ENCODE measurements at places on chromosomes 2 and 18.

GRCh38 chr18:45573514-45573913 is 41.8 kb upstream of the SLC14A2 start:
- no peak for DNase-seq

DNA sequence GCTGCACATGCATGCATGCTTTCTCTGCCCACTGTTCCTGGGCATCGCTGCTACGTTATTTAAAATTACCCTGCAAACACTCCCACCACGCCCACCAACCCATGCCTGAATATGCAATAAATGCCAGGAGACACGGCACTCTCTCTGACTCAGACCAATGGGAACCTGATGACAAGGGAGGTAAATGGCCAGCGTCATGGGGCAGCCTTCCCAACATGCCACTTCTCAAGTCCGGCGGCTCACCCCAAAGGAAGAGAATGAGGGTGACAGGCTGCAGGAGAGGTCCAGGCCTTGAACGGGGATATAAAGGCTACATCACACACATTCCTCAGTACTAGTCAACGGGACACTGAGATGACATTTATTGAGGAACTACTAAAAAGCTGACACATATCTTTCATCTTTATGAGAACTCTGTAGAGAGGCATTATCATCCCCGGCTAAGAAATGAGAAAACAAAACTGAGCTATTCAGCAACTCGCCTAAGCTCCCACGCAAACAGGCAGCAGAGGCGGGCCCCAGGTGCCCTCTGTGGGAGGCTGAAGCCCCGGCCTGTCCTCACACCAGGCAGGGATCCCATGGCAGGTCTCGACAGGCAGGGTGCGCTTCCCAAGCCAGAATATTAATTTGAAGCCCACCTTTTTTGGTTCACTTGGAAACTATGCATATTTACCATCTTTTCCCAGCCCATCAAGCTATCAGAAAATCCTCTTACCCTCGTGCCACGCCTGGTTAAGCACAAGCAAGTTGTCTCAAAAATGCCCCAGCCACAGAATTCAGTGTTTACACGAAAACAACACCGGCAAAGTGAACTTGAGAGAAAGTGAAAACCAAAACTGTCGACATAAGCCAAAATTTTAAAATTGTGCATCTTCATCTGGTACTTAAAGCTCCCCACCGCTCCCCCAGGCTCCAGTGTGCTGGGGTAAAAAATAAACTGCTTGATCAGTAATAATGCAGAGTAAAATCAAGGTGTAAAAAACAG is 166.3 kb downstream of the HDAC4 start:
- peak; percentile 11 for DNase-seq

GRCh38 chr2:60517446-60517845 is 36.0 kb downstream of the BCL11A start:
- no peak for DNase-seq

- no peak for DNase-seq
Measured at GRCh38 chr2:77147153-77147552, 375.0 kb downstream of the LRRTM4 start.

Measured in CD4-positive, alpha-beta T cell treated with Interleukin-4 for 1 hour (primary cell).